ENCODE measurements at places on chromosomes 6 and 20. TPM values are rescaled to one million over a fixed set of nuclear protein-coding genes. Genes with fewer than 3 reads are reported as not detected.
A peak's percentile ranks its signal among the peaks of the same experiment; 100 is the strongest.

DNA sequence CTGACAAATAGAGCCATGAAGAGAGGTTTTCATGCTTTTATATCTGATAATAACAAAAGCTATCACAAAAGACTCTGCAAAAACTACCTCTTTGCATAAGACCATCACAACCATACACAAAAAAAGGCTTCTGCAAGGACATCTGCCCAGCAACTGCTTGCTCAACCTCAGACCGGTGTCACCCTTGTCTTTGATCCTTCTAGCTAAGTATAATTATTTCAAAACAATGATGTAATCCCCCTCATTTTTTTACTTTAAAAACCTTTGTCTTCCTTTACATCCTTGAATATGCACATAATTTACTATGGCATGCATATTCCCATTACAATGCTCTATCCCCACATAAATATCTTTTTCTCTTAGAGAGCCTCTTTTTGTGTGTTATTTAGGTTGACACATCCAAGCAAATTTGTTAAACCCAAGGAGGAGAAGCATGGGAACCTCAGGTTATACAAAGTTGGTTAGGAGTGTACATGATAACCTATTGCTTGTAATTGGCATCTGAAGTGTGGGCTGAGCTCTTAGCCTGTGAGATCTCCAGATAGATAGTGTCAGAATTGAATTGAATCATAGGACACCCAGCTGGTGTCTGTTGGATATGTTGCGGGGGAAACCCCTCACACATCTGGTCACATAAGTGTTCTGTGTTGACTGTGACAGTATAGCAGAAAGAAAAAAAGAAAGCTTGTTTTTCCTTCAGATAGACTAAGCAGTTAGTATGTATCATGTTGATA lies 20.7 kb upstream of the CGA start:
- DNase-seq, result no peak

DNA sequence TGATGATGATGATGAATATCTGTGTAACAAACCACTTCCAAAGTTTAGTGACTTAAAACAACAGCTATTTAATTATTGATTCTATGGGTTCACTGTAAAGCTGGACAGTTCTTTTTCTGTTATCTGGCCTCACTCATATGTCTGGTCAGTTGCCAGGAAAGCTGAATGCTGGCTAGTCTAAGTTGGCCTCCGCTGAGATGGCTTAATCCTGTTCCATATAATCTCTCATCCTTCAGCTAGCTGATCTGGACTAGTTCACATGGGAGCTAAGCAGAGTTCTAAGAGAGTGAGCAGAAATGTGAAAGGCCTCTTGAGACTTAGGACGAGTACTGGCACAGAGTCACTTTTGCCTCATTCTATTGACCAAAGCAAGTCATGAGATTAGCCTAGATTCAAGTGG lies 334.7 kb upstream of the FLRT3 start:
- no peak for DNase-seq

DNA sequence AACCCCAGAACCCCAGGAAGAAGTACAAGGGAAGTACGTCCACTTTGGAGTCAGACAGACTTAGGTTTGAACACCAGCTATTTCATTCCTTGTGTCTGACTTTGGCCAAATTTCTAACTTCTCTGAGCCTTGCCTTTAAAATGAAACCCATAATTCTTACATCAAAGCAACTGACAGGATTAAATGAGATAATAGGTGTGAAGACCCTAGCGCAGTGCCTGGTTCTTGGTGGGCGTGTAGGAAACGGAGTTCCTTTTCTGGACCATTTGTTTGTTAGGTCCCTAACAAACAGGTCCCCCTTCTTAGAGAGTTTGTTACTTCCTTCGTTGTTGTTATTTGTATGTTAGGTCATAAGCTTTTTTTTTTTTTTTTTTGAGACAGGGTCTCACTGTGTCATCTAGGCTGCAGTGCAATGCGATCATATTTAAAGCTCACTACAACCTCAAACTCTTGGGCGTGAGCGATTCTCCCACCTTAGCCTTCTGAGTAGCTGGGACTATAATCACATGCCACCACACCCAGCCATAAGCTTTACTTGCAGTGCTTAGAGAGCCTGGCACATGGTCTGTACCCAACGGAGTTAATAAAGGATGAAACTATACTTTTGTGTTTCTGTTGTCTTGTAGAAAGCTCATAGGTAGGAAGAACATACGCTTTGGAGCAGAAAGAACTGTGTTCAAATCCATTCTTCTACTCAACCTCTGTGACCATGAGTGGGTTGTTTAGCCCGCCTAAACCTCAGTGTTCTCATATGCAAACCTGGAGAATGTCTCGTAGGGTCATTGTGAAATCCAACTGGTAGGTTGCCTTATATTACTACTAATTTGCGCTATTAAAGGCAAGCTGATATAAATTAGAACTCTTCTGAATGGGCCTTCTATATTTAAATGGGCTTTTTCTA lies 21.8 kb upstream of the MROH8 start:
- DNase-seq, result no peak

DNA sequence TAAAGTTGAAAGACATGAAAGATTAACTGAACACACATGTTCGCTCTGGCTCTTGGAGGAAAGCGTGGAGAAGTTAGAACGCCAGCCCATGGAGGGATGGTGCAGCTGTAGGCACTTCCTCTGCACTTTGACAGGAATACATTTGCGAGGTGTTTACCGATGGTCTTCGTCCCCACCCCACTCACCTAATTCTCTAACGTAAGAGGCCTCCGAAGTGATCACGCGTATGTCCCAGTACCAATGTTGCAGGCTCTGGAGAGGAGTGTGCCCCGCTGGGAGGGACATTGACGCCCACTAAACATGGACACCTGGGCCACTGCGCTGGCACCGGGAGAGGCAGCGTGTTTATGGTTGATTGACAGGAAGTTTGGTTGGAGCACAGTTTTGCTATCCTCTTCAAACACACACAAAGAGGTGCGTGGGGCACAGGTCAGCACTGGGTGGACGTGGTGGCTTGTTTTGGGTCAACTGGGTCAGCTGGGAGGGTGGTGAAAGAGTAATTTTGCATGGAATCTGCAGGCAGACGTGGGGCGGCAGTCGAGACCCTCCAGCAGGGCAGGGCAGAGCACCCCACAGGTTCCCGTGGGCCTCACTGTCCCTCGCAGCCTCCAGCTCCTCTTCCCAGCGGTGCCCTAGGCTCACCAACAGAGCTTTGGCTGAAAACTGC lies 110.1 kb downstream of the DLL1 start:
- peak; percentile 52 for DNase-seq

- no peak for DNase-seq
Observed at GRCh38 chr6:7431674-7432390, 42.2 kb downstream of the RIOK1 start.

DNA sequence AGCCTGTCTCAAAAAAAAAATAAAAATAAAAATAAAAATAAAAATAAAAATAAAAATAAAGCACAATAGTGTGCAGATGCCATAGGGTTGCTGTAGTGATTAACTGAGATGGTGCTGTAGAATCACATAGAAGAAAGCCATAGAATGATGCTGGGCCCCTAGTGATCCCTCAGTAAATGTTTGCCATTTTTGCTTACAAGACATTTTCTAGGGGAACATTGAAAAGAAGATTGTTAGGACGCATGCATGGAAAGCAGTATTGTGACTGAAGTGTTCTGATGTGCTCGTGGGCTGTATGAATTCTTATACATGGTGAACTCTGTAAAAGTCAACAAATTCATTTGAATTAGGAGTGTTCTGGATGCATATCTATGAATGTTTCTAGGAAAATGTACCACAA lies 22.0 kb upstream of the SAMD3 start:
- no peak for DNase-seq

DNA sequence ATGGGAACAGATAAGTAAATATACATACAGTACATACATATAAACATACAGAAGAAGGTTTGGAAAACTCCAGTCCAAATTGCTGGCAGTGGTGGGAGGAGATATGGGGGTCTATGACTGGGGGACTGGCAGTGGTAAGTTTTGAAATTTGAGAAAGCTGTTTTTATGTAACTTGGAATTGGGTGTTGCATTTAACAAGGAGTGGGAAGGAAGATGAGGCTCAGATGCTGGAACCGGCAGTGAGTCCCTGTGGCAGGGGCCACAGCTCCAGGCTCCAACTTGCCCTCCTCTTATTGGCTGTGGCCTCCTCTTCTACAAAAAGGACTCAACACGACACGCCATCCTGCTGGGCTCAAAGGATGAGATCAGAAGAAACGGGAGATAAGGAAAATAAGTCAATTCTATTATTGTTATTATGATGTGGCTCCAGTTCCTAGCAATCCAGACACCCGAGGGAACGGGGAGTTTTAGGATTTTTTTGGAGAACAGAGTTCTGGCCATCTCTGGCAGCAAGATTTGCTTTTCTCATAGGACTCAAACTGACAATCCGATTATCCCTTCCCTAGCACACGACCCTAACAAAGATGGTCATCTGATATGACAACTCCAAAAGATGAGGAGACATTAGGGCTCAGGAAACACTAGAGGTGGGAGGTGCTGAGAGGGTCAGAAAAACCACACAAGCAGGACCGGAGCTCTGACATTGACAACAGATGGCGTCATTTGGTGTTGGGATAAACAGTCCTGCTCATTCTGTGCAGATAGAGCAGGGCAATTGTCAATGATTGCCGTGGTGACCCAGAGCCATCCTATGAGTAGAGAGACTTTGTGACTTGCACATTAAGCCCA lies 6.0 kb upstream of the TGM2 start:
- DNase-seq, result peak; percentile 85

GRCh38 chr6:6796818-6797217 lies 208.3 kb downstream of the LY86 start:
- no peak for DNase-seq

GRCh38 chr20:62845416-62846160 lies 16.0 kb downstream of the TCFL5 start:
- DNase-seq, result no peak

DNA sequence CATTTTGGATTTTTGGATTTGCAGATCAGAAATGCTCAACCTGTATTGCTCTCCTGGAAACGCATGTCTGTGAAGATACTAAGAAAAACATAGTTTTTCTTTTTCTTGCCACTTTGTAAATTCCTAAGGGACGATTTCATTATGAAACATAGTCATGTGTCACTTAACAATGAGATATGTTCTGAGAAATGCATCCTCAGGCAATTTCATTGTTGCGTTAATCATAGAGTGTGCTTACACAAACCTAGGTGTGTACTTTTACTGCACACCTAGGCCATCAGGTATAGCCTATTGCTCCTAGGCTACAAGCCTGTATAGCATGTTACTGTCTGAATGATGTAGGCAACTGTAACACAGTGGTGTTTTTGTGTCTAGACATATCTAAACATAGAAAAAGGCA lies 13.4 kb upstream of the THEMIS start:
- no peak for DNase-seq

DNA sequence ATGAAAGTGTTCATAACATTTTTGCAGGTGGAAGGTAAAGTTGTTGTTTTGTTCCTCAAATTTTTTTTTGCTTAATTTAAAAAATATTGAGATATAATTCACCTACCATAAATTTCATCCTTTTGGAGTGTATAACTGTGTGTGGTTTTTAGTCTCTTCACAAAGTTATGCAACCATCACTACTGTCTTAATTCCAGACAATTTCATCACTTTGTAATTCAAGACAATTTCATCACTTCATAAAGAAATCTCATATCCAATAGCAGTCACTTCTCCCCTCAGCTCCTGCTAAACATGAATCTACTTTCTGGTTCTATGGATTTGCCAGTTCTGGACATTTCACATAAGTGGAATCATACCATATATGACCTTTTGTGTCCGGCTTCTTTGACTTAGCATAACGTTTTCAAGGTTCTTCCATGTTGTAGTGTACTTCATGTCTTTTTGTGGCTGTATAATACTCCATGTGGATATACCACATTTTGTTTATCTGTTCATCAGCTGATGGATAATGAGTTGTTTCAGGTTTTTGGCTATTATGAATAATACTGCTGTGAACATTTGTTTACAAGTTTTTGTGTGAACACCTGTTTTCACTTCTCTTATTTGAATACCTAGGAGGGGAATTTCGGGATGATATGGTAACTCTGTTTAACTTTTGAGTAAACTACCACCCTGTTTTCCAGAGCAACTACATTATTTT lies 18.8 kb downstream of the ZFAND3 start:
- DNase-seq, result no peak

DNA sequence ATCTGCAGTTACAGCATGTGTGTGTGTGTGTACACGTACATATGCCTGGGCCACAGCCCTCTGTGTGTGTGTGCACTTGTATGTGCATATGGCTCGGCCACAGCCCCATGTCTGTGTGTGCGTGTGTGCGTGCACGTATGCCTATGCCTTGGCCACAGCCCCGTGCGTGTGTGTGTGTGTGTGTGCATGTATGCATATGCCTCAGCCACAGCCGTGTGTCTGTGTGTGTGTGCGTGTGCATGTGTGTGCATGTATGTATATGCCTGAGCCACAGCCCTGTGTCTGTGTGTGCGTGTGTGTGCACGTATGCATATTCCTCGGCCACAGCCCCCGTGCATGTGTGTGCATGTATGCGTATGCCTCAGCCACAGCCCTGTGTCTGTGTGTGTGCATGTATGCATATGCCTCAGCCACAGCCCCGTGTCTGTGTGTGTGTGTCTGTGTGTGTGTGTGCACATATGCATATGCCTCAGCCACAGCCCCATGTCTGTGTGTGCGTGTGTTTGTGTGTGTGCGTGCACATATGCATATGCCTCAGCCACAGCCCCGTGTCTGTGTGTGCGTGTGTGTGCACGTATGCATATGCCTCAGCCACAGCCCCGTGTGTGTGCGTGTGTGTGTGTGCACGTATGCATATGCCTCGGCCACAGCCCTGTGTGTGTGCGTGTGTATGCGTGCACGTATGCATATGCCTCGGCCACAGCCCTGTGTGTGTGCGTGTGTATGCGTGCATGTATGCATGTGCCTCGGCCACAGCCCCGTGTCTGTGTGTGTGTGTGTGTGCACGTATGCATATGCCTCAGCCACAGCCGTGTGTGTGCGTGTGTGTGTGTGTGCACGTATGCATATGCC lies 14.6 kb upstream of the C20orf204 start:
- no peak for DNase-seq

GRCh38 chr6:456358-456867 lies 64.9 kb downstream of the IRF4 start:
- DNase-seq, result no peak

DNA sequence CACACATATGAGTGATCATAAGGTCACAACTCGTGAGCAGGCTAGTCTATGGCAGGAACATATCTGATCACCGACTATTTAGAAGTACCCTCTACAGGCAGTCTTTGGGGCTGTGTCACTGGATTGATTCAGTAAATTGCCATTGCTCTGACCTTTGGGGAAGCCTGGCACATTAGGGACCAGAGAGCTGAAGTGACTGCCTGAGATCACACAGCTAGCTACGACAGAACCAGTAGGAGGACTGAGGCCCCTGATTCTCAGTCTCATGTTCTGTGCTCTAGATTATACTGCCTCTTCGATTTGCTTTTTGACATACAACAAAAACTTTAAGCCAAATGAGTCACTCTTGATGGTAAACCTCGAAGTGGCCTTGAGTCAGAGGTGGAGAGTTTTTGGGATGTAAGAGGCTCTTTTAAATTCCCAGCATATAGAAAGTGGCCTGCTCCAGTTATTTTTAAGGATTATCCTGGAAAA lies 247.5 kb upstream of the SUPT3H start:
- DNase-seq, result no peak

- DNase-seq, result peak; percentile 14
Observed at GRCh38 chr20:47818466-47818865, 33.2 kb upstream of the SULF2 start.

ERVFRD-1 gene
- total RNA-seq, result 0.14 TPM

CTNNBL1 gene
- 44.1 TPM for total RNA-seq

ADGRF4 gene
- 0.19 TPM for total RNA-seq

OR2B2 gene
- total RNA-seq, result not detected

GRM1 gene
- total RNA-seq, result not detected

Data from posterior vena cava (tissue), 2 donors.